ENCODE measurements at places on chromosomes 12 and 14. TPM values are rescaled to one million over a fixed set of nuclear protein-coding genes. Genes with fewer than 3 reads are reported as not detected.

Gene MYBPC1
- not detected for polyA plus RNA-seq

Gene SYT1
- not detected for polyA plus RNA-seq

DNA sequence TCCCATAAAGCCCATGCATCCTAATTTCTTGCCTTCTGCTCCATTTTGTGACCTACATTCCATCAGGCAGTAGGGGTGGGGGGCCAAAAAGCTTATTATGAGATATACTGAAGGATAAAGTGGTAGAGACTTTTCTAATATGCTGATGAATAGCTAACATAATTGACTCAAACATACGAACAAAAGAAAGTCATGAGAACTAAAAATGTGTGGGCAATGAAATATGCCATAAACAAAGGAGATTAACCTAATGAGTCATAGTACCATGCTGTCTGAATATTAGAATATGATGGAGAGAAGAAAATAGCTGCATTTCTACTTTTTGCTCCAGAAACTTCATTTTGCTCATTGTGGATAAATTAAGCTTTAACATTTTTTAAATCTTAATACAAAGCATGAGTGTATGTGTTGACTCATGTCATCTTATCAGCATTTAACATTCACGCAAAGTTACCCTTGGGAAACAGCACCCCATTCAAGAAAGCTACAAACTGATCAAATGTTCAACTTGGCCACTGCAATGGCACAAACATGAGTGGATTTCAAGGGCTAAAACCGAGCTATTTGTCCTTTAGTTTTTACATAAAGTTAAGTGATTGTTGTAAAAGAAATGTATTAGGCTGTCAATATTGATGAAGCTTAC is 64.0 kb upstream of the DIO2 start:
- DNase-seq: no peak

DNA sequence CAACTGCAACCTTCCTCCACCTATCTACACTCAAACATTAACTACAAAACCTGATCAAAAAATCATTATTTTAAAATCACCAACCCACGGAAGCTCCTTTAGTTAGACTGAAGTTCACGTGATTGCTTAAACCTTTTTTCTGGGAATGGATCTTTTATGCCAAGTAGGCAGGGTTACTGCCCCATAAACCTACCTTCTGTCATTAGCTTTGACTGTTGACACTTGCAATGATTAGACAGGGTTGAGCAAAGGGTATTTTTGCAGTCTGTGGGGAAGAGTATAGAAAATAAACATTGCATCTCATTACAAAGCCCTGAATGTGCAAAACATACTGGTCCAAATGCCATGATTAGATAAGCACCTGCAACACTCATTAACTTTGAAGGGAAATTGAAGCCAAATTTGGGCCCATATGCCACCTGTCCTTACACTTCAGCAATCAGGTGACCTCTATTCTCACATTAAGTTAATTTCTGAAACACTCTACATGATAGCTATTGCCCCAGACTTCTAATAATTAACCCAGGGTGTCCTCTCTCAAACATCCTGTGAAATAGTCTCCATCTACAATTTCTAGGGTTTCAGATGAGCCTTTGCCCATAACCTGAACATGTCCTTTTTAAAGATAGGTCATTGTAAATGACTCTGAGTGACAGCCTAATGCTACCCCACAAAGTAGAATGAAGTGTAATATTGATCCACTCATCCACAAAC is 156.0 kb upstream of the PLEKHG7 start:
- no peak for DNase-seq

- no peak for DNase-seq
Observed at GRCh38 chr14:66234411-66234810, 251.8 kb upstream of the CCDC196 start.

- no peak for DNase-seq
Observed at GRCh38 chr12:102521662-102522277, 41.4 kb upstream of the IGF1 start.

Gene VRTN
- polyA plus RNA-seq: not detected

Gene ZDHHC22
- not detected for polyA plus RNA-seq

DNA sequence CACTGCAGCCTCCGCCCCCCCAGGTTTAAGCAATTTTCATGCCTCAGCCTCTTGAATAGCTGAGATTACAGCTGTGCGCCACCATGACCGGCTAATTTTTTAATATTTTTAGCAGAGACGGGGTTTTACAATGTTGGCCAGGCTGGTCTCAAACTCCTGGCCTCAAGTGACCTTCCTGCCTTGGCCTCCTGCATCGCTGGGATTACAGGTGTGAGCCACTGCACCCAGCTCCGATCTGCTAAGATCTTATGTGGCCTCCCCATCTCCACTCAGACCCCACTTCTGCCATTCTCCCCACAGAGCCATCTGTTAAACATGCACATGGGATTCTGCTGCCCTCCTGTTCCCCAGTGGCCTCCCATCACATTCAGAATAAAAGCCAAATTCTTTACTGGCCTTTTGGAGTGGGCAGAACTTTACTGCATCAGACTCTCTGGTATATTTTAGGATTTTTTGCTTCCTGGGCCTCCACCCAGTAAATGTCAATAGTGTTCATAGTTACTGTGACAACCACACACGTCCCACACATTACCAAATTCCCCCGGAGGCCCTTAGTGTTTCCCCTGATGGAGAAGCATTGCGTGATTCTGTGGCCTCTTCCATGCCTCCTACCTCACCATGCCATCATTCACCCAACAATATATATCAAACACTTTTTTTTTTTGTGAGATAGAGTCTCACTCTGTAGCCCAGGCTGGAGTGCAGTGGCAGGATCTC is 96.3 kb downstream of the PTPN11 start:
- no peak for DNase-seq

Gene GLI1
- polyA plus RNA-seq: not detected

GRCh38 chr14:93785423-93785822 is 2.9 kb downstream of the PRIMA1 start:
- no peak for DNase-seq

Gene ETV6
- 4.1 TPM for polyA plus RNA-seq

Gene TAS2R7
- not detected for polyA plus RNA-seq

Gene SRRM4
- polyA plus RNA-seq: not detected

DNA sequence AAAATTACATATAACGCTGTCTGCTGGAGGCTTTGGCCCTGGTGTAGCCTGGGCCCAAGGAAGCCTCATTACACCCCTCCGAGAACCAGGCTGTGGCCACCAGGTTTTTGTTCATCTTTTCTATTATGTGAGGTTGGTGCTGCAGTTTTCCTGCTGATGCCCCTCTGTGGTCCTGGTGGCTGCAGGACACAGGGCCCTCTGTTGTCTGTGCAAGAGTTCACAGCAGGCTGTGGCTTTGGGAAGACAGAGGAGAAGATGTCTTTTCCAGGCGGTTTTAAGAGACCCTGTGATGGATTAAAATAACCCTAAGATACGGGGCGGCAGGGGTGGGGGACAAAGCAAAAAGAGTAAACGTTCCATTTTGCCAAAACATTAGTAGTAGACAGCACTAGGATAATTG is 121.5 kb downstream of the ADGRD1 start:
- no peak for DNase-seq

DNA sequence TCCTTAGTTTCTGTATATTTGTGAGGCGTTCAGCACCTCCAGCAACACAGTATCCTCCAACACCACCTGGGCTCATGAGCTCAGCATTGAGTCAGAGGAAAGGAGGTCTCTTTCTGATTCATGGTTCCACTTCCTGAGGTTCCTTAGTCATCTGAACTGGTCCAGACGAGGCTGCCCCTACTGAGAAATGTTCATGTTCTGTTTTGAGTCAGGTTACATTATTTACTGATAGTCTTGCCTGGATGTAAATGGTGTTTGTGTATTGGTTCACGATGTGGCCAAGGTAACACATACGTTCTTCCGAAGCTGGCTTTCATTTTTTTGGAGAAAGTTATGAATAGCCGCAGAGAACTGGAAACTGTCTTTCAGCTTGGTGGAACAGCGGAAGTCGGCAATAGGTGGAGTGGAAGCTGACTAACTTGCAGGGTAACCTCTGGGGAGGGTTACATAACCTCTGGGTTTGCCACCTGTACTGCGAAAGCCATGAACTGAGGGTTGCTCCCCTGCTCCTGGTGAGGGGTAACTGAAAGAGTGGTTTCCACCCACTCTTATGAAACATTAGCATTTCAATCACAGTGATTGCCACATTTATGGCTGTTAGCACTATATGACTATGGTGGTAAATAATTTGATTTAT is 42.2 kb upstream of the MANSC4 start:
- DNase-seq: peak; percentile 54

Gene YEATS4
- polyA plus RNA-seq: 47.9 TPM

DNA sequence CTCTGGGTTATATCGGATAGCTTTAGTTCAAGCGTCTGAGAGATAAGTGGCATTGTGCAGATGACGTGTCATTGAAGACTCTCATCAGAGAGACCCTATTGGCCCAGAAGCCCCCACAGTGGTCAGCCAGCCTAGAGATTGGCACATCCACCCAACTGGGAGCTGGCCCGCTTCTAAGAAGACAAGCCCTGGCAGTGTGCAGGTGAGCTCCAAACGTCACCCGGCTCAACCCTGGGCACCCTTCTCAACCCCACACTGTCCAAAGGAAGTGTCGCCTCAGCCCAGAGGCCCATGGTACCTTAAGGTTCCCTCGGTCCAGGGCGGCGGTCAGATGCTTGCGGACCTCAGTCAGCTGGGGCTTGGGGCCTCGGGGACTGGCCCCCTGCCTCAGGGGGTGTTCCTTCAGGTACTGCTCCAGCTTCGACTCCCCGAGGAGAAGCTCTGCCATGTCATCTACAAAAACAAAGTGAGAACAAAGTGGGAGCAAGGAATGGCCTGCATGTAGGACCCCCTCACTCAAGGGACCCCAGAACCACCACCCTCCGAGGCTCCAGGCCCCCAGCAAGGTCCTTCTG is 30.3 kb downstream of the TTC7B start:
- DNase-seq: no peak

DNA sequence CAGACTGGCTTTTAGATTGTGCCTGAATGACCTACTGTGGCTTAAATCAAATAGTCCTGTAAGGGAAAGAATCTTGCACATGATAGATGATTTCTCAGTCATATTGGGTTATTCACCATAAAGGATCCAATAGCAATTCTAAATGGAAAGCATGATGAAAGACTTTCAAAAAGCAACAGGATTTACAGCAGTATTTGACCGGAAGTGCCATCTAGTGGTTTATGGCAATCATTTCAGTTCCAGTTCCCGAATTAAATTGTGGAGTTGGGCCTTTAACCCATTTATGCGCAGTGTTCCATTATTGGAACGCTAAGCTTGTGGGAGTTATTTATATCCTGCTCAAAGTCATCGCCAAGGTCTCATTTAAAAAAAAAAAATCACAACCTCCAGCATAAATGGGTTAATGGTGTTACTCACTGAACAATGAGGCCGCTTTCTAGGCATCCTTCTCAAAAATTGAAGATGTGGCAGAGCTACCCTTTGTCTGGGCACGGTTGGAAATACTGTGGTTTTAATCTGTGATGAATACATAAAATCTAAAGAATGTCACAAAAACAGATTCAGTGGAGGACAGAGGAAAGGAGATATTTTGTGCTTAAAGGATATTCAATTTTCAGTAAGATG is 60.8 kb upstream of the REP15 start:
- DNase-seq: no peak

DNA sequence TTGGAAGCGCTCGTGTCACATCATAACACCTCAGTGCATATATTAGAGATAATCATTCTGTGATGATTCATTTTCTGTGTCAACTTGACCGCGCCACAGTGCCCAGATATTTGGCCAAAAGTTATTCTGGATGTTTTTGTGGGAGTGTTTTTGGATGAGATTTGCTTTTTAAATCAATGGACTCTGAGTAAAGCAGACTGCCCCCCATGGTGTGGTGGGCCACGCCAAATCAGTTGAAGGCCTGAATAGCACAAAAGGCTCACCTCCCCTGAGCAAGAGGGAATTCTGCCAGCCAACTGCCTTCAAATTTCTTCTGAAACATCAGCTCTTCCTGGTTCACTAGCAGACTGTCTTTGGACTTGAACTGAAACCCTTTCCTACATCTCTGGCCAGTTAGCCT is 24.6 kb upstream of the MAP3K9 start:
- DNase-seq: no peak

DNA sequence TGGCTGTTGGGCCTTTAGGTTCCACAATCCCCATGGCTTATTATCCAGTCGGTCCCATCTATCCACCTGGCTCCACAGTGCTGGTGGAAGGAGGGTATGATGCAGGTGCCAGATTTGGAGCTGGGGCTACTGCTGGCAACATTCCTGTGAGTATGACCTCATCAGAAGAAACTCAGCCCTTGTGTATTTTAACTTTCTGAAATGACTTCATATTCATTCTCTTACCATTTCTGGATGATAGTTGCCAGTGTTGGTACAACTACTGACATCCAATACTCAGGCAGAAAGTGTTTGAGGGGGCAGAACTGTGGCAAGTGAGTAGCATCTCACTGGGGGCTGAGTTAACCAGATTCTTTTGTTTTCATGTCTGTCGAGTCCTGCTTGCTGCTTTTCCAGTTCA is 2.3 kb downstream of the DAZAP2 start:
- DNase-seq: no peak

- no peak for DNase-seq
Observed at GRCh38 chr12:119841433-119842210, 35.5 kb downstream of the CIT start.

Gene ALDH2
- 0.03 TPM for polyA plus RNA-seq
